ENCODE measurements at places on chromosomes 7 and 10. TPM values are rescaled to one million over a fixed set of nuclear protein-coding genes. Genes with fewer than 3 reads are reported as not detected.

DNA sequence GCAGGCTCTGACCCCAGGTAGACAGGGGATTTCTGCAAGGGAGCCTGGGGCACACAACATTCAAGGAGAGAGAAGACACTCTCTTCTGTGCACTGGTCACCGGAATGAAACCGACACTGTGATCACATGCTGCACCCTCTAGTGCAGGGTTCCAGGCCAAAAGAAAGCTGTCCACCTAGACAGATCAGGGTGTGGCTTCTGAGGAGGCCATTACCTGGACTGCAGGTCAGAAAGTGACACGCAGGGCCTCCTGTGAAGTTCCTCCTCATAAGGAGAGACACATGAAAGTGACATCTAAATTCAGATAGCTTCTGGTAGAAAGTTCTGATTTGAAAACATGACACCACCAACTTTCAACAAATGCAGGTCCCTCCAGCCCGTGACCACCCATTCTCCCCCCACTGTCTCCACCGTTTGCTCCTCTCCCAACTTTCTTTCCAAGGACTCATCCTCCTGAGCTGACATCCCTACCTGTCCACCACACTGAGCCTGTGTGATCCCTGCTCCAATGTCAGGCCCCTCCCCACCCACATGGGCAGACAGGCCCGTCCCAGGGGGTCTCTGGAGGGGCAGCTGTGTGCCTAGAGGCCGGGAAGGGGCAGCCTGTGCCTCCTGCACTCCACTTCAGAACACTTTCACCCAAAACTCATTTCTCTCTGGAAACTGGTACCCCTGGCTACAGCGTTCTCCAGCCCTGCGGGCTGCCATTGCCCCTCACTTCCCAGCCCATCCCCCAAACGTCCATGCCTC, 198.0 kb downstream of the TNS3 start:
- H3K27ac ChIP-seq: no peak overlapping the region
- H3K27me3 ChIP-seq: no peaks in the 10 kb centered on the region
- no peak overlapping the region for H3K4me3 ChIP-seq
- peaks cover 4% of the 10 kb centered on the region for H3K36me3 ChIP-seq
- no peak for DNase-seq

DNA sequence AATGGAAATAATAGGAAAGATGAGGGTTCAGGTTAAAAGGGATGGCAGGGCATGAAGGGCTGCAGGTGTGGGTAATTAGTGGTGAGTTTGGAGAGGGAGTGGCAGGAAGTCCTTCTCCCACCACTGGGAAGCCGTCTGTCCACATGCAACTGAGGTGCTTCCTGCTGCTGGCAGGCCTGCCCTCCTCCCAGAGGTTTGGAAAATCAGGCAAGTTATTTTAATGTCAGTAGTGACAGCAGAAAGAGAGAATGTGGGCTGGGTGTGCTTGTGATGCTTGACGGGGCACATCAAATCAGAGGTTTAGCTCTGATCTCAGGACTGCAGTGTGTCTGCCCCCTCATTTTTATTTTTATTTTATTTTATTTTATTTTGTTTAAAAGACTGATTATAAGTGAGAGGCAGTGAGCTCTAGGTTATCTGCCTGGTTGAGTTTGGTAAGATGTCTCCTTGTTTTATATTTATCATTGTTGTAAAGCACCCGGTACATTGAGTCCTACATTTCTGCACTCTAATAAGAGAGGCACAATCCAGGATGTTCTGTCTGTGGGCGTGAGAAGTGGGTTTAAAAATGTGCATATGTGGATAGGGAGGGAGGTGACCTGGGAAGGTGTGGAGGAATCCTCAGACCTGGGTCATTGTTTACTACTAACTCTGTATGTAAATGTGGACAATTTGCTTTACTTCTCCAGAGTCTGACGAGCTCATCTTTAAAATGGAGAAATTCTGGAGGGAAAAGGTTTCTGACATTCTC, 504.4 kb downstream of the LRMDA start:
- H3K36me3 ChIP-seq: no peaks in the 10 kb centered on the region
- DNase-seq: no peak
- no peak overlapping the region for H3K27ac ChIP-seq
- H3K4me1 ChIP-seq: no peaks in the 10 kb centered on the region
- no peak overlapping the region for H3K4me3 ChIP-seq

DNA sequence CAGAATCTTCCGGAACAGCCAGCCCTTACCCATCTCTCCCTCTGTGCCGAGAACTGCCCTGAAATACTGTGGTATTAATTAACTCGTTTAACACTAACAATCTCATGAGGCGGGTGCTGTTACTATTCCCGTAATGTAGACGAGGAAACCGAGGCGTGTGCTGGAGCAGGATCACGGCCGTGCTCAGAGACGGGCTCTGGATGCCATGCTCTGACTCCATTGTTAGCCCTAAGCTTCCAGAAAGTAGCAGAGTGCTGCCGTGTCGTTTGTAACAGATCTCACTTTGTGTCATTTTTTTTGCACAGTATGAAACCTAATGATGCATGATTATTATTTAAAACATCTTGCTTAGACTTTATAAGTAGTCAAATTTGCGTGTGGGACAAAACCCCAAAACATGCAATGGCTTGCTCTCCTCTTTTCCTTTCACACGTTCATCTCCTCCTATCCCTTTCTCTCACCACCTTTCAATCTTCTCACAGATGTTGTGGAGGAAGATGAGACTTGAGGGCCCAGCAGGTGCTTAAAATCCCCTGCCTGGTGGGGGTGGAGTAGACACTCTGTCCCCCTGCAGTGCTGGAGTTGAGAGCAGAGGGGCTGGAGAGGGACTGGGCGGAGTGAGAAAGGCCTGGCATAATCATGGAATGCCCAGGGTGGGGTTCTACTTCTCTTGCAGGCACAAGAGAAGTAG, 482 bp upstream of the ACTR3C start:
- no peaks in the 10 kb centered on the region for H3K36me3 ChIP-seq
- H3K27ac ChIP-seq: peak overlapping the region; percentile 69
- DNase-seq: no peak
- peak overlapping the region; percentile 72 for H3K4me3 ChIP-seq
- no peaks in the 10 kb centered on the region for H3K27me3 ChIP-seq

DNA sequence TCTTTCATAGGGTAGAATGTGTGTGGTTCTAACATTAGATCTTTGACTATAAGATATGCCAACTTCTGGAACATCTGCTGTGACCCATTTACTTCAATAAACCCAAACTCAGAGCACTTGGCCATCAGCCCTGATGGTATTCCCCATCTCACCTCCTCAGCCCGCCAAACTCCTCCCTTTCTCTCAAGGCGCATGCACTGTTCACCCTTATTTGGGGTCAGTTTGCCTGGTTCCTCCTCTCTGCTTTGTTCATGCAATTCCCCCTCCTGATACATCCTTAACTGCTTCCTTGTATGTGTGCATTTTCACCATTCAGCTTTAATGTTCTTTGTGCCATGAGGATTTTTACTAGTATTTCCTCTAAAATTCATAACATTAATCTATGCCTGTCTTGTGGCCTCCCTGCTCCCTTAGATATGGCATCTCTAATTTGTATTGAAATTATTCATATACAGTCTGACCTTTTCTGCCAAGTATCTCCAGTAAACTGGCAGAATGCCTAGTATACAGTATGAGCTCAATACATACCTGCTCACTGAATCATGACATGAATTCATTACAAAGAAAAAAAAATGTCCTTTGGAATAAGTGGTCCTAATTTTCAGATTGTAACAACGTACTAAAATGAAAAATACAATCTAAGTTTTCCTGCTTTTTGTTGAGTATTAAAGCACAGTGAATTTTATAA, 336.8 kb upstream of the IGFBP3 start:
- H3K4me1 ChIP-seq: no peaks in the 10 kb centered on the region
- H3K36me3 ChIP-seq: no peaks in the 10 kb centered on the region
- no peak for DNase-seq
- H3K27me3 ChIP-seq: no peaks in the 10 kb centered on the region
- no peak overlapping the region for H3K27ac ChIP-seq
- H3K4me3 ChIP-seq: no peak overlapping the region

The ITGA8 gene
- total RNA-seq: 1.4 TPM

The MACC1 gene
- 0.71 TPM for total RNA-seq

All from heart right ventricle (tissue), 16 donors.